GM12878 (cell line): ENCODE measurements at places on chromosomes 11 and 22.

GRCh38 chr11:30445056-30445455 is 122.2 kb downstream of the ARL14EP start:
- no peak for DNase-seq

- DNase-seq, result no peak
Observed at GRCh38 chr11:119529063-119529845, 106.3 kb upstream of the THY1 start.

DNA sequence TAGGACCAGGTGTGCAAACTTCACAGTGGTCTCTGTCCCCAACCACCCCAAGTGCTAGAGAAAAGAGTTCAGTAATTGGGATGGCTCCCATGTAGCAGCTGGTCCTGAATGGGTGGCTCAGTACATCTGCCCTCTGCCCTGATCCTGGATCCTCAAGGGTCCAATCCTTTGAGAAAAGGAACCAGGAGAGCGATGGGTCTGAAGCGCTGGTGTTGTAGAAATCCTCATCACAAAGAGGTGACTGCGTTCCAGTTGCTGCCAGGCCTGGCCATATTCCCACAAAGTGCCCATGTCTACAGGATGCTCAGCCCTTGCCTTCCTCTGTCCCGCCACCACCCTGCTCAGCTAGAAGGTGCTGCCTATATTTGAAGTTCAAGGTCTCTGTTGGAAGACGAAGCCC is 6.2 kb upstream of the C22orf39 start:
- DNase-seq, result no peak

DNA sequence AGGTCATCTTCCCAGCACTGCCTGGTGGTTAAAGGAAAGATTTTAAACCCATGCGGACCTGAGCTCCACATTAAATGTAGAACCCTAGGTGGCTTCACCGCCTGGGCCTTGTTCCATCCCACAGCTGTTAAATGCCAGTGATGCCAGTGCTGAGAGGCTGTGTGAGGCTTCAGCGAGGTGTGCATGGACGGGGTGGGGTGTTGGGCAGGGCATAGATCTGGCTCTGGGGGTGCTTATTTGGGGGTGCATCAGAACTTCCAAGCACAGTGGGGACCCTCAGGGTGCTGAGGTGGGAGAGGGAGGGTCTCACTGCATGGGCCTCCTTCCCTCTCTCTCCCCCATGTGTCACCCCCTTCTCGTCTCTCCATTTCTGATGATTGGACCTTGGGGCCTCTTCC is 90.1 kb upstream of the B3GAT1 start:
- no peak for DNase-seq

DNA sequence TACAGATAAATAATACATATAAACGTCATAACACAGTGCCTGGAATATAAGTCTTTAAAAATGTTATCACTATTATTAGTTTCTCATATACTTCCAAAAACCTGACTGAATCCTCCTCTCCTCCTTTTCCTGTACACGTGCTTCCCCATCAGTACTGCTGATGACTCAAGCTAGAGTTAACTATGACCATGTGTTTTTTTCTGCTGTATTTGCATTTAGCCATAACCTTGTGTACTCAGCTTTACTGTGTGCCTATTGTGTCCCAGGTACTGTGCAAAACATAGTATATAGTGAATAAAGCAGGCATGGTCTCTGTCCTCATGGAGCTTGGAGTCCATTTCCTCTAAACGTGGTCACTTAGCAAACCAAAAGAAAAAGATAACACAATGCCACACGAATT is 56.5 kb upstream of the ARHGAP32 start:
- DNase-seq, result no peak

DNA sequence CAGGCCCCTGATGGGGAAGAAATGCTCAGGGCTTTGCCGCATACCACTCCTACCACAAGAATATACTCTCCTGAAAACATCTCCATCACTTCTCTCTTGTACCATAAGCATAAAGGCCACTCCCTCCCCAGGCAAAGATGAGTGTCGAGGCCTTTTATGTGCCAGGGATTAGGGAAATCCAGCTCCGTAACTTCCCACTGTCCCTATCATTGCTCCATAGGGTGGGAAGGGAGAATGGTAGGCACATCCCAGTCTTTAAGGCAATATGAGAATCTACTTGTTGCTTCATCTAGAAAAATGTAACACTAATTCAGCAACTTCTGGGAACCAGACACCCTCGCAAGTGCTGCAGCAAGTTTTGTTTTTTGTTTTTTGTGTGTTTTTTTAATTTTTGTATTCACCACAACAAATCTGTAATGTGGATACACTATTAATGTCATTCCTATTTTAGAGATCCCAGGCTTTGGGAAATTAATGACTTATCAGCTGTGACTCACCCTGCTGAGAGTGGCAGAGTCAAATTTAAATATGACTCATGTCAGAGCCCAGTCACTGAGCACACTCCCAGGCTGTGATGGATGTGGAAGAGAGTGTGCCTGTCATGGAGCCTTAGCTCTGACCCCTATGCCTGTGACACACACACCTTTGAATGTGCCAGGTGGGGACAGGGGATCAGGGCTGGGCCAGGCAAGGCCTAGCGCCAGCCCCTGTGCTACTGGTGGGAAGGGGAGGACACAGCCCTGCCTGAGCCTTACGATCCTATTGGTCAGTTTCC is 23.4 kb downstream of the PANX1 start:
- DNase-seq, result no peak

GRCh38 chr11:41497974-41498373 is 38.5 kb upstream of the LRRC4C start:
- no peak for DNase-seq

- no peak for DNase-seq
Observed at GRCh38 chr11:57938351-57938750, 85.3 kb upstream of the OR9Q1 start.

DNA sequence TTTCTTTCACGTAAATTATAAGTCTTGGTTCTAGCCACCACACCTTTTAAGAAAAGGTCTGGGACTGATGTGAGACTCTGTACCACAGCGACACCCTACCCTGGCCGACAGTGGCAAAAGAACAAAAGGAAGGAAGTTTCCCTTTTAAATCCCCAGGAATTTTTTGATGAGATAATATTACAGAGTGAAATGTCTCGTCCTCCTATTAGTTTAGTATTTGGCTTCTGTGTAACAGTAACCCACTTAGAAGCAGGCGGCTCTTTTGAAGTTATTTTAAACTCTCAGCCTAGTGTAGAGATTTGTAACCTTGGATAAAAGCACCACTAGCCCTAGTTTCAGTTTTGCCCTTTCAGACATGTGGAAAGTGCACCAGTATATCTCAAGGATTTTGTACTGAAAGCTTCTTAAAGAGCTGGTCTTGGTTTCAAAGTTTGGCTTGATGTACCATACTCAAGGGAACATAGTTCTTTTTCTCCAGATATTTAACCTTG is 84.1 kb downstream of the C22orf31 start:
- DNase-seq, result no peak

GRCh38 chr11:46672381-46672839 is 28.0 kb downstream of the ARHGAP1 start:
- no peak for DNase-seq

DNA sequence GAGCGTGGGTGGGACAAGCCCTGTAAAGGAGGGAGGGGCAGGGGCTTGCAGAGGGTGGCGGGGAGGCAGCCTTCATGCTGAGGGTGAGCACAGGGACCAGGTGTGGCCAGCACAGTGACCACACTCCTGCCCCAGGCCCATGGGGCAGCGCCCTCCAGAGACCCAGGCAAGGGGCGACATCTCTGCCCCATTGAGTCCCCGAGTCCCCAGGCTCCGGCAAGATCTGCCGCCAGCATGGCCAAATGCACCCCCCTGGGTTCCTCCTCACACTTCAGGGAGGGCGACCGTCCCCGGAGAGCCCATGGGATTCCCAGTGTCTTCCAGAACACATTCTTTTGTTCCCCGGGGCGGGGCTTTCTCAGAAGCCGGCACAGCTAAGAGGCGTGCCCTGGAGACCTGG is 362.5 kb downstream of the TBC1D22A start:
- DNase-seq, result no peak

DNA sequence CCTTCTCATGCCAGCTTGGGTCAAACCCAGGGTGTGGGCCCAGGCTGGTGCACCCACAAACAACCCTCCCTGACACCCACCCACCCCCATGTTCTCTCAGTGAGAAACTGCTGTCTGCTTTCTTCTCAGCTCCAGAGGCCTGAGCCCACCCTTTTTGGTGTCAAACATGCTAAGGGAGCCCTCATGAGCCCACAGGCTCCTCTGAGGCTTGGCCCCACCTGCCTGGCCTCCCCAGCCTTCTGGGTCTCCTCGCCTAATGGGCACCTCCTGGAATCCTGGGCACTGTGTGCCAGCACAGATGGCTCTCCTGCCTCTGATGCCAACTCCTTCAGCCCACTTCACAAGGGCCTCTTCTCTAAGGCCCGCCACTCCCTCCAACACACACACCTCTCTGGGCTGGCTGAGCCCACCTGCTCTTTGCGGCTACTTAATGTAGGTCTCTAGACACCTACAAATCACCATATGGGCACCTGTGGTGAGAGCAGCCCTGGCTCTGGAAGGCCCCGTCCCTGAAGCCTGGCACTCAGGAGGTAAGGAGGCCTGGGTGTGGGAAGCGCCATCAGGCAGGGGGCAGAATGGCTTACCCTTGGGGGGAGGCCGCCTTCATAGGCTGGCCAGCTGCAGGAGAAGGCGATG is 4.4 kb downstream of the NAGA start:
- no peak for DNase-seq

GRCh38 chr11:111963931-111964340 is 26.8 kb downstream of the DIXDC1 start:
- no peak for DNase-seq

GRCh38 chr22:26182723-26183122 is 13.5 kb downstream of the SEZ6L start:
- DNase-seq, result no peak

GRCh38 chr11:74069146-74070046 is 60.5 kb upstream of the UCP3 start:
- DNase-seq, result no peak

DNA sequence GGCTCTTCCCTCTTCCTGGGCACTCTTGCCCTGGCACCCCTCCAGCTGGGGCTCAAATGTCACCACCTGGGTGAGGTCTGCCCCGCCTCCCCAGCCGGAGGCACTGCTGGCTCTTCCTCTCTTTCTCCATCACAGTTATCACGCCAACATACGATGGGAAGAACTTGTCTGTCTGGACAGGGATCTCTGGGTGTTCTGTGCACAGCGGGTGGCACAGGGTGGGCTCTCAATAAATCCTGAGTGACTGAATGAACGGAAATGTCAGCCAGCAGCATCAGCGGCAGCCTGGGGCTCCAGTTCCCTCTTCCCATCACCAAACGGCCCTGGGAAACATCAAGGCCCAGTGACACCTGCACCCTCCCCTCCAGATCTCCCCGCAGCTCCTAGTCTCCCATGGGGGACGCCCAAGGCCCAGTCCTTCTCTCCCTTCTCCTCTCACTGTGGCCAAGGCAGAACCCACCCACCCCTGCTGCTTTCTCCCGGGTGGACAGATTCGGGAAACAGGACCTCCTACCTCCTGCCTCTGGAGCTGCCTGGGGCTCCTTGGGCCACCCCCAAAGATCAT is 440 bp upstream of the SLC25A45 start:
- DNase-seq, result no peak

- DNase-seq, result no peak
Observed at GRCh38 chr22:30747493-30747892, 52.8 kb downstream of the OSBP2 start.

DNA sequence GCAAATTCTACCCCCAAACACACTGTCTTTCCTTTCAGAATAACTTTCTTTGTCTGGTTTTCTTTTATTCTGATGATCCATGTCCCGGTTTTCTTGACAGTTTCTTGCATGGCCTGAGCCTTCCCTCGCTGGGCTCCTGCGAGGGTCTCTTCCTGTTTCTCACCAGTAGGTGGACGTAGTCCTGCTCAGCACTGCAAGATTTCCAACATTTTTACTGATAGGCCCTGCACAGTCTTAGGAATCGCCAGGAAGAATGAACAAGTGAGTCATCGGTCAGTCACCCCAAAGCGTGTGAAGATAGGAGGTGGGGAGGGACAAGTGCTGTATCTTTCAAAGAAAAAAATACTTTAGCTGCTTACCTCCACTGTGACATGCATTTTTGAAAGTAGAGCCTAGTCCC is 16.9 kb upstream of the KIRREL3 start:
- DNase-seq, result no peak

DNA sequence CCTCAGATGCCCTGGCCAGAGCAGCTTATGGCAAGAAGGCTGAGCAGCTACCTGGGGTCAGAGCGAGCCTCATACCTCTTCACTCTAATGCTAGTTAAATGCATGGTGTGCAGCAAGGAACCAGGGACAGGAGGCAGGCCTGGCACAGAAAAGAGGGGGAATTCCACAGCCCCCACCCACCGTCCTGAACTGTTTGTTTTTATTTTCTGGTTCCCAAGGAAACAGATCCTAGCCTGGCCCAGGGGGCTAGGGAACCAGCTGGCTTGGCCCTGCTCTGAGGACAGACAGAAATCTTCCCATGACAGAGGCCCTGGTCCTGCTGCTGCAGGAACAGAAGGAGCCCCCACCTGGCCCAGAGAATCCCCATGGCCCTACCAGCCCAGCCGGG is 40.4 kb downstream of the SLCO2B1 start:
- DNase-seq, result no peak

GRCh38 chr22:23695141-23695540 is 4.3 kb downstream of the RGL4 start:
- no peak for DNase-seq

GRCh38 chr11:72740060-72740424 is 12.2 kb downstream of the ARAP1 start:
- no peak for DNase-seq

DNA sequence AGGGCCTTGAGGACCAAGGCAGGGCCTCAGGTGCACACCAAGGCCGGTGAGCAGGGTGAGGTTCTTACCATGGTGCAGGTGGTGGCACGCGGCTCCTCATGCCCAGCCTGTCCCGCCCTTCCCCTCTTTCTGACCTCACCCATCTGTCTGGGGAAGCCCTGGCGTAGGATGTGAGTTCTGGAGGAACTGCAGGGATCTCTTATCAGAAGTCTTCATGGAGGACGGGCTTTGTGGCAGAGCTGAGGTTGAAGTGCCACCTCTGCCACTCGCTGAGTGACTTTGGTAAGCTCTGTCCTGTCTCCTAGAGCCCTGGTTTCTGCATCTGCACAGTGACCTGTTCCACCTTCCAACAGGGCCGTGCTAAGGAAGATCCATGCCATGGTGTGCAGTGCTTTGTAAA is 49.1 kb downstream of the LRRC32 start:
- no peak for DNase-seq

DNA sequence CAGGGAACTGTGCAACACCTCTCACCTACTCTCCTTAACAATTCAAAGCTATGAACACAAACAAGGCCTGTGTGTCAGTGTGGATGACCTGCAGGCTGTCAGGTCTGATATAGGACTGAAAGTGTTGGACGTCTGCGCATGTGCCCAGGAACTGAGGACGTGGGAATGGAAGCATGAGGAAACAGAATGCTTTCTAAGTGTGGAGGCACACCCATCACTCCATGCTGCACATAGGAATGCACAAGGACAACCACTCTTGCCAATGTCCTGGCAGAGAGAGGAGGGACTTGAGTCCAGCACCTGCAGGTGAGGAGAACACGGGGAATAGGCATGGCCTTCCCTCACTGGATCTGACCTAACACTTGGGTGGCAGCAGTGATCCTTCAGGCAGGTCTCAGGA is 874.3 kb downstream of the OPCML start:
- DNase-seq, result no peak

- DNase-seq, result no peak
Observed at GRCh38 chr11:7499081-7499480, 13.8 kb downstream of the OLFML1 start.
